AG04449 (cell line): ENCODE measurements at places on chromosomes 7 and 10.
A peak's percentile ranks its signal among the peaks of the same experiment; 100 is the strongest.

GRCh38 chr10:14995964-14996565, 36.9 kb downstream of the MEIG1 start:
- no peak for DNase-seq

DNA sequence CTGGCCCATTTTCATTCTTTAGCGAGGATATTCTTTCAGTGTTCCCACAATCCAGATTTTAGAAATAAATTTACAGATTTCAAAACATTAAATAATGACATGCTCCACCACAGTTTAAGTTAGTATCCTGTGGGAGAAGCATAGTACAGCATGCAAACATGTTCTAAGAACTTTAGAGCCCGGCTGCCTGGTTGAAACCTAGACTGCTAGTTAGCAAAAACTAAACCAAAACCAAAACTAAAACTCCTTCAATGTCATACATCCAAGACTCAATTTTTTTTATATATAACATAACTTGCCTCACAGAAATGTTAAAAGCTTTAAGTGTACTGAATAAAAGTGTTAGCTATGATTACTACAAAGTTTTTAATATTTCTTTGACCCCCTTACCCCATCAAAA, 17.0 kb downstream of the TRA2A start:
- DNase-seq, result no peak

DNA sequence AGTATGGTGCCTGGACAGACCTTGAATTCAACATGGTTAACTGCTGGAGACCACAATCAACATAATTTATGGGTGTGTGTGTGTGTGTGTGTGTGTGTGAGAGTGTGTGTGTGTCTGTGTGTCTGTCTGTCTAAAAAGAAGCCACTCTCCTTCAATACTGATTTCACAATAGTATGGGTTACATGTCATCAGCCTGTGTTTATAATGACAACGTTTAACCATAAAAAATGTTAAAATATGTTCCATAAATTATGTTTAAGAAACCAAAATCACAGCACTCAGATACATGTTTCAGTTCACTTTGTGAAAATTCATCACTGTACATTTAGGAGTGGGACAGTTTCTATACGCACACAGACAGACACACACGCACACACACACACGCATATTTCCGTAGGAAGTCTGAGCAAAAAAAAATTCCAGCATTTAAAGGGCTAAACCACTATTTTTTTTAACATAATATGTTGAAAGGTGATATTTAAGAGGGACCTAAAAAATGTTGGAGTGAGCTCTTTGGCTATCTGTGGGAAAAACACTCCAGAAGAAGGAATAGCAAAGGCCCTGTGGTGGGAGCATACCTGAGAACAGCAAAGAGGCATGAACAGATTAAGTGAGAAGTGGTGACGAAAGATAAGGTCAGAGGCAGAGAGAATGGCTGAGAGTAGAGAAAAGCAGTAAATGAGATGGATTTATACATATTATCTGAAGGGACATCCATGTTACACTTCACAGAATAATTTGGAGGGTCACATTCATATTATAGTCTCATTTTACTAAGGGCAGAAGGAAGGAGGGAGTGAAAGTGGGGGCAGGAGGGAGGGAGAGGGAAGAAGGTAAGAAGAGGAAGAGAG, 10.9 kb downstream of the PDZD8 start:
- DNase-seq, result no peak

GRCh38 chr7:114823290-114823689, 98.6 kb upstream of the MDFIC start:
- DNase-seq, result no peak

DNA sequence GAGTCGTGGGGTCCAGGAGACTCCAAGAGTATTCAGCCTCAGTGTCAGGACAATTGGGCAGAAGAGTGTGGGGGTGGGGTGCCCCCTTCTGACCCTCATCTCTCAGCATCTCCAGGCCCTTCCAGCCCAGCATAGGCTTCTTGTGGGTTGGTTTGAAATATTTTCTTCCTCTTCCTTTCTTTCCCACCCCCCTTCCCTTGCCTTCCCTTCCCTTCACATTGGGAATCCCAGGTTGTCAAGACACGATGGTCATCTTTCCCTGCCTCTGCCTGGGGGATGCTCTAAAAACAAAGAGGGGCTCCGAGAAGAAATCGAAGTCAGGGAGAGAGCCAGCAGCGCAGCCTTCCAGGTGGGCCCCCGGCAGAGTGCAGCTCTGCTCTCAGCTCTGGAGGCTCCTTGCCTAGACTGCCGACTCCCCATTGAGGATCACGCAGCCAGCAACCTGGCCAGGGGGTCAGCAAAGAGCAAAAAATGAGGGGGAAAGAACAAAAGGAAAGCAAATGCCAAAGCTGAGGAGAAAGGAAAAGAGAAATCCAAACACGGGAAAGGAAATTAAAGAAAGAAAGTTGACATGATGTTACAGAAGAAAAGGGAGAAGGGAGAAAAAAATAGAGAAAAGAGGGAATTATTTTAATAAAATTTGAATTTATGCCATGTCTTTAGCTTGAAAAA, 1.5 kb downstream of the PAX2 start:
- DNase-seq, result no peak

DNA sequence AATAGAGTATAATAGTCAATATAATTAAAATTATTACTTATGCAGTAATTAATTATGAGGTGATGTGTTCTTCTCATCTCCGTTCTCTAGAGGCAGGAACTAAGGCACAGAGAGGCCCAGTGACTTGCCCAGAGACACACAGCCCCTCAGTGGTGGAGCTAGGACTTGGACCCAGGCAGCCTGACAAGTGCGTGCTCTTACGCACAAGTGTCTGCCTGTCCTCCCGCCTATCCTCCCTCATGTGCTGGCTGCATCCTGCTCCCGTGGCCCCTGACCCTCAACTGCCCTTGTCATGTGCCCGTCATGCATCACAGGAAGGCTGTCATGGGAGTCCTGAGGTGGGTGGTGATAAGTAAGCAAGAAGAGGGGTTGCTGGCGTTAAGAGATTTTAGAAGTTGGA, 14.3 kb downstream of the IL2RA start:
- no peak for DNase-seq

DNA sequence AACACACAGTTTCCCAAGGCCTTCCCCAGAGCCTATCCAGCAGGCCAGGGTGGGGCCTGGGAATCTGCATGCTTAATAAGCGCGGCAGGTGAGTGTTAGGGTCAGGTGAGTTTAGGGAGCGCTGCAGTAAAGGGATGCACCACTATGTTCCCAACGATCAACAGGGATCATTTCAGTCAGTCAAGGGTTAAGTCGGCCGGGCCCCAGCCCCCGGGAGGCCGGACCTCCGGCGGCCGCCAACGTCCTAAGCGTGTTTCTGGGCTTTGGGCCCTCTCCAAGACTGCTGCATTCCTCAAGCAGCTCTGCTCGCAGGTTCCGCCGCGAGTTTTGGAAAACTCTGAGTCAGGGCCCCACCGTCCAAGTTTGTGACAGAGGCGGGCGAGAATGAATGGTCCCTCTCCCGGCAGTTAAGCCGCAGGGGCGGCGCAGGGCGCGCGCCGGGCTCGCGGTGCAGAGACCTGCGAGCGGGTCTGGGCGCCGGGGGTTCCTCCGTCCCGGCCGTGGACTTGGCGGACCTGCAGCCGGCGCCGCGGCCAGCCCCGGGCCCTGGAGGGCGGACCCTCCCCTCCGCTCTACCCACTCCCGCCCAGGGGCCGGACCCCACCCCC, 81.6 kb downstream of the ARHGAP22 start:
- peak; percentile 74 for DNase-seq

- DNase-seq, result no peak
These were observed 82.8 kb downstream of the MAPK8 start for GRCh38 chr10:48389272-48389671.

- no peak for DNase-seq
These were observed 350.0 kb downstream of the CRPPA start for GRCh38 chr7:16071246-16071857.

DNA sequence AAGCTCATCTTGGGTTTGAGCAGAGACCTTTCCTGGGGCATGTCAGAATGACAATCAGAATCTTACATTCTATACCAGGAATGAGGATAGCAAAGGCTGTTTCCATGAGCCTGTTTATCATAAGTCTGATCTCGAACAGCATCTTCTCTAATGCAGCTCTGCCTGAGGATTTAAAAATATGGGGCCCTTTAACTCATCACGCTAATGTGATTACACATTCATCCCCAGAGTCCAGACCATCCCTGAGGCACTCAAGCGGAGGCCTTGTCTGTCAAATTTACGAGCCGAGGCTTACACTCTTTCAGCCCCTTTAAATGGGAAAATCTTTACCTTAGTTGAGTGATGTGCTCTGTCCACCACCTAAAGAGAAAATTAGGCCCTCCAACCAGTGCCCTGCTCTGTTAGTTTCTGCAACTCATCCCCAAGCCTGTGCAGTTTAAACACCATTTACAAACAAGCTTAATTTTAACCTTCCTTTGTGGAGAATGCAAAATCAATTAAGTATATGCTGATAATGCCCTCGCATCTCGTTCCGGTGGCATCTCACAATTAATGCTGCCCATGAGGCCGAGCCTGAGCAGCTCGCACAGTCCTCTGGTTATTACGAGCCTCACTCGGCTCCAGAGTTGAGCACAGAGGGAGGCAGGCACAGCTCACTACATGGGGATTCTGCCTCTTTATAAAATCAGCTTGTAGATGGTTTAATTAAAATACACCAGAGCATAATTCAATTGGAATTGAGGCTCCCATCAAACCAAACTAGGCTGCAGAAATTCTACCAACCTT, 16.0 kb downstream of the CHST15 start:
- DNase-seq, result no peak

DNA sequence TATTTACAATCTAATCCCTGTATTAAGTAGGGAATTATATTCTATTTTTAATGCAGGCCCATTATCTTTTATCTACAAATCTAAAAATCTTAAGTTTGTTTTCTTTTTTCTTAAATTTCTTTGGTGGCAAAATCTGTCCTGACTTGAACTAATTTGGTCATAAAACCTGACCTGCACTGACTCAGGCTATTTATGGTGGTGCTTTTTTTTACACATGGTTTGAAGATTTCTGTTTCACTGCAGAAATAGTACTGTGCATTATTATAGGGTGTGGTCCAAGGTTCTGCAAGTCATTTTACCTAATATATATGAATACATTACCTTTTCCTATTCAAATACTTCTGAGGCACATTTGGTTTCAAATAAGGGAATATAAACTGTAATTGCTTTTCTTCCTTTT, 137.0 kb downstream of the CD36 start:
- DNase-seq, result no peak

DNA sequence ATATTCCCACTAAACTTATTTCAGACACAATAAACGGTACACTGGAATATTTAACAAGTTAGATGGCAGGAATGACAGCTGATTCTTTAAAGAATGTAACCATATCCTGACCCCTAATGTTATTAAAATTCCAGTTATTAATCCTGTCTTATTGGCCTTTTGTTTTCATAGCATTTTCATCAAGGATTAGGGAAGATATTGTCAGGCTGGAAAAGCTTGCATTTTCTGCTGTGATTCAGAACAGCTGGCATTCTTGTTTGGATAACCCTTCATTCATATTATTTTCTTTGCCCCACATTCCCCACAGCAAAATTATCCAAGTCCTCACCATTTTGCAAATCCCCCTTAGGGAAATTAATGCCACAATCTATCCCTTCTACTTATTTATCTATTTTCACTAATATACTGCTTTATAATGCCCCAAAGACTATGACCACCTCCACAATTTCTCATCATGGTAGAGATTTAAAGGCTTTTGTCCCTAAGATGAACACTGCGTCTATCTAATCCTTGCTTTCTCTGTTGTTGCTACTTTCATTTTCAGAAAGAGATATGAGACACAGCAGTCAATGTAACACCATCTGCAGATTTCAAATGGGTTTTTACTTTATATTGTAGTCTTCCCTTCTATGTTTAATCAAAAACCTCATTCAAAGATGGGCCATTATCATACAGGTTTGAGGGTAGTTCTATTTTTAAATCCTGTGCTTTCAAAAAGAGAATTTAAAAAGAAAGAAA, 475.1 kb downstream of the PARD3 start:
- no peak for DNase-seq

DNA sequence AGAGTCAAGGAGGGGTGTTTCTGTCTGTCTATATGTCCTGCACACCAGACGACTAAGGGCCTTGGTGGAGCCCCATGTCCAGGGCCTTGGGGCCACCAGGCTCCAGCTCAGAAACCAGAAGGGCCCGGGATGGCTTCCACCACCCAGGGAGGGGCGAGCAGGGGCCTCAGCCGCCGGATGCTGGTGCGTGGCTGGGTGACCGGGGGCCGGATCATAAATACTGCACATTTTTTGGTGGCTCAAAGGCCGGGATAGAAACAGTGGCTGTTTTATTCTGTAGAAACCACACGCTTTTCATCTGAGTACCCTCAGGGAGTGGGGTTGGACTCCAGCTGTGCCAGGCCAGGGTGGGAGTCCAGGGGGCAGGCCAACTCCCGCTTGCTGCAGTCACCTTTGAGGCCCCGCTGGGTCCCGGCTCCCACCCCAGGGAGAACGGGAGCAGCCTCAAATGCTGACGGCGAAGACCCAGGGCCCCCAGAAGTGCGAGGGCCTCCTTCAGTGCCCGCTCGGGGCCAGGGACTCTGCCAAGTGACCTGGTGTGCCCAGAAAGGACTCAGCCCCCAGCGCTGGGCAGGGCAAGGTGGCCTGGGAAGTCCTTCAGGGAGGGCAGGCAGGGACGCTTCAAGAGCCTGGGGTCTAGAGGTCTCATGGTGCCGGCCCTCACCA, 28.2 kb downstream of the PDGFA start:
- no peak for DNase-seq

DNA sequence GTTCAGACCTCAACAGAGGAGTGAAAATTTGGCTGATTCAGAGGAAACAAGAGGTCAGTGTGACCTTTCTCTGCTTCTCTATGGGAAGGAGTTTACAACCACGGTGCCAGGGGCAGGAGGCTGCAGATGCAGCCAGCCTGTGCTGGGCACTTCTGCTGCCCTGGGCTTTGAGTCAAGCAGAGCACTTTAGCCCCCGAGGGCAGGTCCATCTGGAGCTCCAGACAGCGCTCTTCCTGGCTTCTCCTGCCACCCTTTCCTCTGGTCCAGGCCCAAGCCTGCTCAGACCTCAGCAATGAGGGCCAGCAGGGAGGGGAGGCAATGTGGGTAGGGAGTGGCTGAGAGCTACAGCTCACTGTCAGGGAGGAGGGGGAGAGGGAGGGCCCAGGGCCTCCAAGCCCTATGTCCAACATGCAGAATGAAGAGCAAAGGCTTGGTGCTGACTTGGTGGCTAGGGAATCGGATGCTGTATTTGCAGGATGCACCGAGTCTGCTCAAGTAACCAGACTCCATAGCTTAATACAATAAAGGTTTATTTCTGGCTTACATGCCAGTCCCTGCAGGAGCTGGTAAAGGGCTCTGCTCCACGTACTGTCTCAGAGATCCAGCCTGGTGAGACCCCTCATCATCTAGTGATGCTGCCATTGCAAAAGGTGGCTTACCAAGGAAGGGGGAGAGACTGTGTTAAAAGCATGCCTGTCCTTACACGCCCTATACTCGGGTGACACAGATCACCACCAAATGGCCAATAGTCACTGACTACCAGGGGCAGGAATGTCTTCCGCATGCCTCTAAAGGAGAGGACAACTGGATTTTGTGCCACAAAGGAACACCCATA, 481.6 kb downstream of the RPS24 start:
- DNase-seq, result no peak

DNA sequence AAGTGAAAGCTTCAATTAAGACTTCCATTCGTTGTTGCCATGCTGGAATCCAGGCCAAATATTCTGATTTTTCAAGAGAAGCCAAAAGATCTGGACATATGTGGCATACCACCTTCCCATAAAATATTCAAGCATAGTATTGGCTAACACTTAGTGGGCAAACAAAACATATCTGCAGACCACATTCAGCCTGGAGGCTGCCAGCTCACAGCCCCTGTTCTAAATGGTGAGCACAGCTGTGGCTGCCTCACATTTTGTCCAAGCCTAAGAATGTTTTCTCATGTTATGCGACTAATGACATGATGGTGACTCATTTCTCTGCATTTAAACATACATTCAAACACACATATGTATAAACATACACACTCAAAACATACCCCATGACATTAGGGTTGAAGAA, 10.6 kb upstream of the CALU start:
- peak; percentile 58 for DNase-seq
